Neural progenitor cell (in vitro differentiated cells): ENCODE measurements at places on chromosomes 11 and 22. TPM values are rescaled to one million over a fixed set of nuclear protein-coding genes. Genes with fewer than 3 reads are reported as not detected.
A peak's percentile ranks its signal among the peaks of the same experiment; 100 is the strongest.

GRCh38 chr11:26992031-26992541 is 1.8 kb upstream of the FIBIN start:
- no peak for DNase-seq

- DNase-seq, result no peak
Measured at GRCh38 chr11:13303668-13304649, 26.4 kb downstream of the BMAL1 start.

GRCh38 chr11:128415539-128415938 is 171.8 kb downstream of the ETS1 start:
- DNase-seq, result no peak

DNA sequence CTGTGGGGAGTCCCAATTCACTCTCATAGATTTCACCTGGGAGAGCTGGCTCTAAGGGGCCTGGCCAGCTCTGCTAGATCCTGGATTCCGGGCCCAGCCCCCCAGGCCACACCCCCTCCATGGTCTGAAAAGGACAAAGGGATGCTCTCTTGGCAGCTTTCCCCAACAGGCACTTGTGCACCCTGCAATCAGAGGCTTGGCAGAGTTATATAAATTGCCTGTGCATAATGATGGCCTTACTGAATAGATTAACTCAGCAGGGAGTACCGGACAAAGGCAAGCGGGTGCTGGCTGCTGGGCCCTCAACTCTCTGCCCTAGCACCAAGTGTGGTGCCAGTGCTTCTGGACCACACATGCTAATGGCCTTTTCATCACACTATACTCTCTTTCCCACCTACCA is 461.6 kb downstream of the BUD13 start:
- no peak for DNase-seq

GRCh38 chr11:44572884-44573283 is 7.4 kb downstream of the CD82 start:
- no peak for DNase-seq

DNA sequence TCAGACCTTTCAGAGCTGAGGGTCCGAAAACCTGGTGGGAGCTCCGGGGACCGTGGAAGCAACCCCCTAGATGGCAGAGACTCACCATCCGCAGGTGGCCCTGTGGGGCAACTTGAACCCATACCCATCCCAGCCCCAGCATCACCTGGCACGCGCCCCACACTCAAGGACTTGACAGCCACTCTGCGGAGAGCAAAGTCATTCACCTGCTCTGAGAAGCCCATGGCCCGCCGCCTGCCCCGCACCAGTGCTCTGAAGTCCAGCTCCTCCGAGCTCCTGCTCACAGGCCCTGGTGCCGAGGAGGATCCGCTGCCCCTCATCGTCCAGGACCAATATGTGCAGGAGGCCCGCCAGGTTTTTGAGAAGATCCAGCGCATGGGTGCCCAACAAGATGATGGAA is 2.0 kb downstream of the ARHGEF17 start:
- DNase-seq, result no peak

DNA sequence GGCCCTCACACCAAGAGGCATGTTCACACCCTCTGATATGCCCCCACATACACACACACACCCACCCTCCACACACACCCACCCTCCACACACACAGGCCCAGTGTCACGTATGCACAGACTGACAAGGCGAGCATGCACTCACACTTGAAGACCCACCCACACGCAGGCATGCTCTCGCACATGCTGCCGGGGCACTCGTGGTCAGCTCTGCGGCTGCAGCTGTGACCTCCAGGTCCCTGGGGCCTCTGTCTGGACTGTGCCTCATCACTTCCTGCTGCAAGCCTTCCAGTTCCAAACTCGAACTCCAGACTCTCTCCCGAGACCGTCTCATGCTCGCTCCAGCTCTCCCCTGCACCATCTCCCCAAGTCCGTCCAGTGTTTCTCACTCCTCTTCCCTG is 9.5 kb downstream of the DCHS1 start:
- no peak for DNase-seq

DNA sequence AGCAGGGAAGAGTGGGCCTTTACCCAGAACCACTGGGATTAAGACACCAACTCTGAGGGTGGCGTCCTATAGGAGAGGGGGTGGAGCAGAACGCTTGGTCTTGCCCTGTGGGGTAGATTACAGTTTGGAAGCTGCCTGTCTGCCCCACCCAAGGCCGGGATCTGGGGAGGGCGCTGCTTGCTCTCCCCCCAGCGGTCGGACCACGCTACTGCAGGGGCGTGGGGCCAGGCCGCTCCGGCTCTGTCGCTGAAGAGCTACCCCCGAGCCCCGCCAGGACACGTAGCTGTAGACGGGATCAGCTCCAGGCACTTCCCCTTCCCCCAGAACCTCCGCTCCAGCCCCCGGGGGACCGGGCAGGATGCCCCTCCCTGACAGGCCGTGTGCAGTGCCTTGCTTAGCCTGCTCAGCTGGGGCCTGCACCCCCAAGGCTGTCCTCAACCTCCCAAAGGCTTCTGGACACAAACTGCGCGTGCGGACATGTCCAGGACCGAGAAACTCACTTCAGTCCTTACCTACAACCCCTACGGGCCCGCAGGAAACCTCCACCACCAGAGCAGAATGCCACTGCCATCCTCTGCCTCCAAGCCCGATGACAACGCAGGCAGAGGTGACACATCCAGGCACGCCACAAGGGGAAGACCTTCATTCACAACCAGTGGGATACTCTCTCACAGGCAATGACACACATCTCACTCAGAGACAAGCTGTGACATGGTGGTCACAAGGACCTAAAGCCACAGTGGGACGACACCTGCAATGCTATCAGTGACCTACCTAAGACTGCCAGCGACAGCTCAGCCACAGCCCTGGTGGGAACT is 3.6 kb downstream of the AHNAK start:
- DNase-seq, result peak; percentile 89

- DNase-seq, result no peak
Measured at GRCh38 chr11:10382518-10382917, 72.5 kb upstream of the AMPD3 start.

DNA sequence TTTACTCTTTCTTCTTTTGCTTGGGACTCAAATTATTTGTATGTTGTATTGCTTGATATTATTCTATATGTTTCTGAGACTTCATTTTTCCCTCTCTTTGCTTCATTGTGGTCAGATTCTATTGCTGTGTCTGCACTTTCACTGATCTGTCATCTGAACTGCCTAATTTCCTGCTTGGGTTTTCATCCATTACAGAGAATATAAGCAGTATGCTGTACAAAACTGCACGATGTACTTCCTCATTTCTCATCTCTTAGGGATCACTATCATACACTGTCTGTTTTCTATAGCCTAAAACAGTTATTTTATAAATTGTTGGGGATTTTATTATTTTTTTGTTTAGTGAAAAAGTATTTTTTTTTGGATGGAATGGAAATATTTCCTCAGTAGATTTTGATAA is 736.7 kb upstream of the ANO5 start:
- DNase-seq, result no peak

DNA sequence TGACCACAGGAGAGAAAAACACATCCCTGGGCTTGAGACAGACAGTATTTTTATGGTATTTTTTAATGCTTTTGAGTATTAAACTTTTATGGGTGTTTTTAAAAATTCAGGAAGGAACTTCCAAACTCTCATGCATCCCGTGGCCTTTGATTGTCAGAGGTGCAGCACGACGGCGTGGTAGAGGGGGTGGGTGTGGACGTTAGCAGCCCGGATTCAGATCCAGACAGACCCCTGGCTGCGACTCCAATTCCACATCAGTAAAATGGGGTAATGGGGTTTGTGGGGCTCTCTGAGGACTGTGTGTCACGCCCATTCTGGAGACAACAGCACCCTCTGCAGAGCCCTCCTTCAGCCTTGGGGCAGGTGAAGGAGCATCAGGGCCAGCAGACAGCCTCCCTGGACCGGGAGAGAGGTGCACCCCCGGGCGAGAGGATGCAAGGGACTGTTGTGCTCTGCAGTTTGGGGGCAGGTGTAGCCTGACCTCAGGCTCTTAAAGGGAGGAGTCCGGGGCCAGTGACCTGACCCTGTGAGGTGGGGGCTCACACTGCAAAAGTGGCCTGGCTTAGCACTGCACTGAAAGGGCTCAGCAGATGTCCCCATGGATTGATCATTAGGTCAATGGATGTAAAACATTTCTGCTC is 1024.3 kb downstream of the TBC1D22A start:
- DNase-seq, result no peak

- DNase-seq, result peak; percentile 55
Measured at GRCh38 chr11:10379022-10379421, 74.1 kb downstream of the ADM start.

DNA sequence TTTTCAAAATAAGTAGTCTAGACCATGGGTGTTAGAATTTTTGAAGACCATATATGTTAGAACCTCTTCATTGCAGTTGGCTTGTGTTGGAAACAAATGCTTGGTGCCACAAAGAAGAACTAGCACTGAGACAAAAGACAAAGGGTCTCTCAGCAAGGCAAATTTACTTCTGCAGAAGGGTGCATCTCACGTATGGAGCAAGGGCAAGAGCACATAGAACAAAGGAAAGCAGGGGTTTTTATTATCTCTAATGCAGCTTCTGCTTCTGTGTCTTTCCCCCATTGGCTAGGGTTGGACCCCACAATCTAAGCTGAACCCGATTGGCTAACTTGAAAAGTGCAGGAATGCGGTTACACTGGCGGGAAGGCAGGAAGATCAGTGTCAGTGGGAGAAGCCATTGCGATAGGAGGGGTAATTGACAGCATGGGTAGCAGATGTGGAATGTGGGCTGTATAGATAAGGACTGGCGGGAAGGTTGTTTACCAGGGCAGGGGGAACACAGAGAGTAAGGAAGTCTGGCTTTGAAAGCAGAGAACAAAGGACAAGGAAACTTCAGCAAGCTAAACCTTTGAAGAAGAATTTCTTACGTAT is 9.2 kb upstream of the RBMXL2 start:
- DNase-seq, result peak; percentile 18

DNA sequence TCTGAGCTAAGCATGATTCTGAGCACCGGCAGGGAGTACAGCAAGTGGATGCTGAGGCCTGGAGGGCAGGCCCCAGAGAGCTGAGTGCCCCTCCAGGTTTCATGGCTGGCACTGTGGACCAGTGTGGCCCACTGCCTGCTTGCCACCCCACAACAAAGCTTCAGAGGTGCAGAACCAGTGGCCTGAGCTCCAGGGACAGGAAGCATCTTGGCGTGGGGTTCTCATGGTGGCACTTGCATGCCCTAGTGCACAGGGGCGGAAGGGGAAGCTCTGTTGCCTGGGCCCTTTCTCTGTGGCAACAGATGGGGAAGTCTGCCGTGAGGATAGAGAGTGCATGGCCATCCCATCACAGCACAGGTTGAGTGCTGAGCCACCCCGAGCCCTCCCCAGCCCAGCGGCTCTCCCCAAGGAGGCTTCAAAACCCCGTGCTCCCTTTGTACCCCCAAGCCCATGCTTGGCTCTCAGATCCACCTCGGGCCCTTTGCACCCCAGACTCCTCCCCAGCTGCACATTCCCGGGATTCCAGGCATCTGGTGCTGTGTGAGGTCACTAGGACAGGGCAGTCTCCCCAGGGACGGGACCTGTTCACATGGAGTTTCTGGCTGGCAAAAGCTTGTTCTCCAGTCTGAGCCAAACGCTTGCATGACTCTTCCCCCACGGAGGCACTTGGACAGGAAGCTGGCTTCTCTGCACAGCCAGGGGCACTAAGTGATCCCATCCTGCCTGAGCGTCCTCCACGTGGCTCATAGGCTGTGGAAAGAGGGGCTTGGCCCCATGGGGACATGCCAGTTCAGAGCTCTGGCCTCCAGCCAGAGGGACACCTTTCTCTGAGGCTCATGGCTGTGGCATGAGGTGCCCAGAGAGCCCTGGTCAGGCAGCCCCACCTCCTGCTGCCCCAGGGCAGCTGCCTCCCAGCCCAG is 4.2 kb downstream of the SLC25A1 start:
- DNase-seq, result peak; percentile 26

DNA sequence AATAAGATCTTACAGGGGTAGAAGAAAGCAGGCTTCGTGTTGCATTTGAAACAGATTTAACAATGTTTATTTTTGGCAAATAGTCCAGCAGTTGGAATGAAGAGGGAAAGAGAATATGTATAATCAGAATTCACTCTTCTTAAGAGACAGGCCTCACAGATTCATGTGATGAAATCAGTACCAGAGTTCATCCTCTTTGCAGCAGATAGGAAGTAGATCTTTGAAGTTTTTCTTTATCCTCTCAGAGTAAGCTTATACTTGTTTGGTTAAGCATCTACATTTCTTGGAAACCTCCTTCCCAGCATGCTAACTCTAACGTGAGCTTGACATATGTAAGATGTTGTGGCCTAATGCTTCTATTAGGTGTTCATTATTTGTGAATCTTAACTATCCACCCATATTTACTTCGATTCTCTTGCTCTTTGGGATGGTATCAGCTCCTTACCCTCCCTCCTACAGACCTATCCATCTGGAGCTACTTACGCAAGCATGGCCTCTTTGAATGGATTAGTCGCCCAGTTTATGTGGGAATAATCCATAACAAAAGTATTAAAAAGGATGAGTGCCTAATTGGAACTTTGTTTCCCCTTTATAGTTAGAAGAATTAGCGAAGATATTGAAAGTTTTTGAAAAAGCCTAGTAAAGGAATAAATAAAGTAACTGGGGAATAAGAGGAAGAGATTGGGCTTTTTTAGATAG is 80.1 kb downstream of the PRMT3 start:
- DNase-seq, result no peak

GRCh38 chr11:122341477-122341876 is 225.5 kb upstream of the BLID start:
- no peak for DNase-seq

DNA sequence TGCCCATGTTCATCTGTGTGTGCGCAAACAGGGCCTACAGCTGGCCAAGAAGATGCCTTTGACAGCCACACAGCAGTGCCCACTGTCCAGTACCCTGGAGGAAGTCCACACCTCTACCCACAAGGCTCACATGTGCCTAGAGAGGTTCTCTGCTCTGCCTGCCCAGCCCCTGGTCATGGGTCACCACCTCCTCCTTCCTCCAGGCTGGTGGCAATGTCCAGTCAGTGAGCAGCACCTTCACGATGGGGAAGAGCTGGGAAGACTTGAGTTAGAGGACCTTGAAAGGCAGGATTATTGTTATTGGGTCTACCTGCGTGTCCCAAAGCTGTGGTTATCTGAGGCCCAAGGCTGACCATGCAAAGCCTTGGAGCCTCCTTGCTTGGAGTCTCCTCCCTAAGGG is 28.4 kb upstream of the TTC12 start:
- DNase-seq, result no peak

The GPHA2 gene
- 1.5 TPM in 1 of 2 replicates, not detected in the other for total RNA-seq

The KCTD14 gene
- 4.3 and 5.3 TPM in 2 replicates for total RNA-seq

The LIPT2 gene
- 15.2 and 16.9 TPM in 2 replicates for total RNA-seq

The CSNK2A3 gene
- 1.7 and 5.9 TPM in 2 replicates for total RNA-seq

The NNMT gene
- 1.7 TPM in 1 of 2 replicates, not detected in the other for total RNA-seq

The NADSYN1 gene
- total RNA-seq, result 25.0 and 40.0 TPM in 2 replicates

The ROBO3 gene
- 12.6 and 30.7 TPM in 2 replicates for total RNA-seq

The MRGPRF gene
- 0.56 and 3.5 TPM in 2 replicates for total RNA-seq

The MPZL3 gene
- 1.1 and 5.7 TPM in 2 replicates for total RNA-seq
